GM12892 (cell line): ENCODE measurements at places on chromosomes 4 and X.

DNA sequence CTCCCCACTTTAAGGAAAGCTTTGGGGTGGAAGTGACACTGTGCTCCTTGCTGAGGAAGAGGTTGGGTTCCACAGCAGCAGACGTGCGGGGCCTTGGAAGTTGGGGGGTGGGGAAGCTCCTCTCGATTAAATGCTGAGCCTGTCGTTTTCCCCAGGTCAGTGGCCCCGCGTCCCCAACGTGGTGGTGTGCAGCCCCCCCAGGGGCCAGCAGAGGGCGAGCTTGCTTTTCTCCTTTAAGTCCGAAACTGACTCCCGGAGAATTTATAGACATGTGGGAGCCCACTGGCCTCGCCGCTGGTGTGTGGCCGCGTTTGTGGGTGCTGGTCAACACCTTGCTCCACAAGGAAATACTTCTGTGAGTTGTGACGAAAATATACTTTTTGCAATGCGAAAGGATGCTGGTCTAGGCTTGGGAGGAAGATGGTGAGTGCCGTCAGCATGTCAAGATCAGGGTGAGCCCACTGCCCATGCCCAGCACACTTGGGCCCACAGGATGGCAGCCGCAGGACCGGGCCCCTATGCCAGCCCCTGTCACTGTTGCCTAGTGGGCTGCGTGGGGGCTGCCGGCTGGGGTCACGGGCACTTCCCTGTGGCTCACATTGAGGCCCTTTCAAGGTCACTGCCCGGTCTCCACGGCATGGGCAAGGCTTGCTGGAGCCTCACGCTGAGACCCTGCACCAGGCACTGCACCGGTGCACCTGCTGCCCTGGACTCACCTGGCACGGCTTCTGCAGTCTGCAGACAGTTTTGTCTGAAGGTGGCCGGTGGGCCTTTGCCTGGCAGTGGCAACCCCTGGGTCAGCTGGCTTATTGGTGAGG, 9.4 kb downstream of the UVSSA start:
- DNase-seq = peak; percentile 61

GRCh38 chr4:64582492-64582891, 173.2 kb upstream of the TECRL start:
- no peak for DNase-seq

DNA sequence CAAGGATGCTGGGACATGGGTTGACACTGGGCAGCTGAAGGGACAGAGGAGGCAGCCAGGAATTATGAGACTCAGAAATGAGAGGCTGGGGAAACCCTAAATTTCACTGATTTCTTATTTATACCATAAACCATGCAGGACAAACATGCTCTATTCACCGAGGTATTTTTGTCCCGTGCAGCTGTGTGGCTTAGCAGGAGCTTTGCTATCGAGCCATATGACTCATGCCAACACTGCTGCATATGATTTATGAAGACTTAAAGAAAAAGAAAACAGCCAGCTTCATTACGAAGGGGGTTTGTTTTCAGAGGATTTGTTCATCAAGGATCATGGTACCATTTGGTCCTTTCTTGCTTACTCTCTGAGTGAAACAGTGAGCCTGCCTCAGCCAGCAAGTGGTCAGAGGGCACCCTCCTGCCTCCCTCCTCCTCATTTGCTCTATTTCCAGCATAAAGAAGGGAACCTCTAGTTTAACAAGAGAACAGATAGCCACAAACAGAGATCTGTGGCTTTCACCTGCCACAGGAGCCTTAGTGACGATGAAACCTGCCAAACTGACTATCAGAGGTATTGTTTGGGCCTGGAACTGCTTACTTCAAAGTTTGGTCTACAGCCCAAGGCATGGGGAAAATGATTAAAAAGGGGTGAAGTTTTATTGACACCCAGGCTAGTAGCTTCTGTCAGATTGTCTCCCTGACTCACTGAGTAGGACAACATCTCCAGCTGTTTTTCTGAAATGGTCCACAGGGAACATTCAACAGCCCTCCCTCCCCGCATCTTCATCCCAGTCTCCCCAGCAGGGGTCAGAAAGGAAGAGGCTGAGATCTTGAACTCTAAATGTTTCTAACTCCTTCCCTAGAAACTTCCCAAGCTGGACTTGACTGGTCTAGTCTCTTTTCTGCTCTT, 80.1 kb upstream of the MAML3 start:
- no peak for DNase-seq

DNA sequence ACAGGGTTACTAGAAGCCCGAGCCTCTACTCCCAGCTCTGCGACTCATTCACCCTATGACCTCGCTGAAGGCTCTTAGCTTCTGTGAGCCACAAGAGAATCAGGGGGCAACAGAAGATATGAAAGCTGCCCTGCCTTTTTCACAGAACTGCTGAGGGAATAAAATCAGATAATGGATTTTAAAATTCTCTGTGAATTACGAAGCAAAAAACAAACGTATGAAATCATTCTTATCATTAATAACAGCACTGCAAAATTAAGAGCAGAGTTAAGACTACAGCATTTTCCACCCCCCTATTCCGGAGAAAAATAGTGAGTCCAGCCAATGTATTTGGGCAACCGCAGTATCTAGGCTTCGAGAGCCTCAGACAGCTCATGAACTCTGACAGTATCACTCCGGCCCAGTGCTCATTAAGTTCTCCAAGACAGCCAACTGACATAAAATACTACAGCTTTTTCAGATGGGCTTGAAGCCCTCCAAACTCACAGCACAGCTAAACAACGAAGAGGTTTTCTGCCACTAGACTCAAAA, 33.4 kb downstream of the AFAP1 start:
- DNase-seq = no peak

- no peak for DNase-seq
Observed at GRCh38 chrX:140608111-140608510, 101.4 kb upstream of the LINC00632 start.

DNA sequence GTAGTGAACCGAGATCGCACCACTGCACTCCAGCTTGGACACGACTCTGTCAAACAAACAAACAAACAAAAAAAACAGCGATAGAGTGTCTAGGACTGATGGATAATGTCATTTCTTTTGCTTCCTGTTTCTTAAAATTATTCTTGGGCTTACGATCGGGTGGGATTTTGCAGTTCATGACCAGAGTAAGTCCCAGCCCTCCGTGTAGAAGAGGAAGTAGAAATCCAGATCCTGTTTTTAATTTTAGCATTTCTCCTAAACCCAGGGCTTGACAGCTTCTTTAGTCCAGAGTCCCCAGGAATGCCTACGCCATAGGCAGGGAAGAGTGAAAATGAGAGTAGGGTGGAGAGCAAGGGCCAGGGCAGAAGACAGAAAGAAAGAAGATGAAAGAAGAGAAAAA, 94.3 kb downstream of the HPRT1 start:
- DNase-seq = no peak

- DNase-seq = no peak
Observed at GRCh38 chr4:101418466-101418865, 71.1 kb upstream of the PPP3CA start.

DNA sequence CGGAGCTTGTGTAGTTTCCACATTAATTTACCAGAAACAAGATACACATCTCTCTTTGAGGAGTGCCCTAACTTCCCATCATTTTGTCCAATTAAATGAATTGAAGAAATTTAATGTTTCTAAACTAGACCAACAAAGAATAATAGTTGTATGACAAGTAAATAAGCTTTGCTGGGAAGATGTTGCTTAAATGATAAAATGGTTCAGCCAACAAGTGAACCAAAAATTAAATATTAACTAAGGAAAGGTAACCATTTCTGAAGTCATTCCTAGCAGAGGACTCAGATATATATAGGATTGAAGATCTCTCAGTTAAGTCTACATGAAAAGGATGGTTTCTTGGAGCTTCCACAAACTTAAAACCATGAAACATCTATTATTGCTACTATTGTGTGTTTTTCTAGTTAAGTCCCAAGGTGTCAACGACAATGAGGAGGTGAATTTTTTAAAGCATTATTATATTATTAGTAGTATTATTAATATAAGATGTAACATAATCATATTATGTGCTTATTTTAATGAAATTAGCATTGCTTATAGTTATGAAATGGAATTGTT, at the start of gene FGB:
FGB (plus strand) TSS at position 315 of the 558 bp plus-strand sequence; CDS start at position 323, 8 bp downstream.
- no peak for DNase-seq

DNA sequence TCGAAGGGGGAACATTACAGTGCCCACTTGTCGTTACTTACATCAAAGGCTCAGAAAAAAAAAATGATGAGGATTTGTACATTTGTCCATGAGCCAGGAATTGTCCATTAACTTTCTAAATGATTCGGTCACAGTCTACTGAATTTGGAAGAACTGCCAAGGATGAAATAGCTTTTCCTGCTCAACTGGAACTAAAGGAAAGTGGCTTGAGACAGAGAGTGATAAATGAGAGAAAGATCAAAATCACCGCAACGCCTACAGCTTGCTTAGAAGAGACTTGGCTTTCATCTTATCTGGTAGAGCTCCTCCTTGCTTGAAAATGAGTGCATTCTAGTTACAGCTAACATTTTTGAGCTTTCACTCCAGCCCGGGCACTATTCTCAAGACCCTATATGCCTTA, 55.5 kb upstream of the ADGRG2 start:
- DNase-seq = no peak

GRCh38 chr4:137685357-137685756, 153.1 kb upstream of the PCDH18 start:
- DNase-seq = no peak

GRCh38 chr4:66034671-66035070, 364.4 kb upstream of the EPHA5 start:
- no peak for DNase-seq

GRCh38 chr4:173446416-173446815, 47.5 kb upstream of the SCRG1 start:
- DNase-seq = peak; percentile 7

DNA sequence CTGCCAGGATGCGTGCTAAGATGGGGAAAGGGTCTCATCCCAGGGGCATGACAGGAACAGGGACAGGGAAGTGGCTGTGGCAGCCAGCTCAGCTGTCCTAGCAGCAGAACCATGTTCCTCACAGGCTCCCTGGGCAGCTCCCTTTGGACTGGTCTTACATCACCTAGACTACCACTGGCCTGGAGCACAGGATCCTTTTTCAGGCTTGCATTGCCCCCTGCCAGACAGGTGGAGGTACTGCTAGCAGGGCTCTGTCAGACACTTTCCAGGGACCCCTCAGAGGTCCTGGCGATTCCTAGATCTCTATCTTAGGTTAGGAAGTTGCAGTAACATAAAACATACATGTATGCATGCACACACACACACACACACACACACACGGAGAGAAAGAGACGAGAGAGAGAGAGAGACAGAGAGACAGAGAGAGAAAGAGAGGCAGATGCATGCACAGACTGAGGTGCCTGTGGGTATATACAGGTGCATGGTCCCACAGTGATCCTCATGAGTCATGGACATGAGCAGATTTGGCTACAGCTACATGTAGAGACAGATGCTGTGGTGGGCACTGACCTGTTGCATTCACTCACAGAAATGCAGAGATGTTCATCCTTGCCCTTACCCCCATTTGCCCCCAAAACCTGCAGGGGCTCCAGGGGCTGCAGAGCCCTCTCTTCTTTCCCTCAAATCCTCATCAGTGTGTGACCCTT, 63.6 kb downstream of the STARD8 start:
- DNase-seq = peak; percentile 38

- DNase-seq = no peak
Observed at GRCh38 chr4:133498149-133498548, 349.1 kb downstream of the PCDH10 start.

GRCh38 chr4:138225477-138225876, 16.7 kb downstream of the SLC7A11 start:
- DNase-seq = no peak

DNA sequence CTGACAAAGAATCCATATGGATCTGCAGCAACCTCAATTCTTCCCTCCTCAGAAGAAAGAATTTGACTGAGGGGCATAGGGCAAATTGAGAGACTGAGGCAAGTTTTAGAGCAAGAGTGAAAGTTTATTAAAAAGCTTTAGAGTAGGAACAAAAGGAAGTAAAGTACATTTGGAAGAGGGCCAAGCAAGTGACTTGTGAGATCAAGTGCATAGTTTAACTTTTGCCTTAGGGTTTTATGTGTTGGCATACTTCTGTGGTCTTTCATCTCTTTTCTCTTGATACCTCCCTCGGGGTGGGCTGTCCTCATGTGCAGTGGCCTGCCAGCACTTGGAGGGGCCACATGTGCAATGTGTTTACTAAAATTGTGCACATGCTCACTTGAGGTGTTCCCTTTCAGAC, 98.0 kb upstream of the MAGEB16 start:
- no peak for DNase-seq

DNA sequence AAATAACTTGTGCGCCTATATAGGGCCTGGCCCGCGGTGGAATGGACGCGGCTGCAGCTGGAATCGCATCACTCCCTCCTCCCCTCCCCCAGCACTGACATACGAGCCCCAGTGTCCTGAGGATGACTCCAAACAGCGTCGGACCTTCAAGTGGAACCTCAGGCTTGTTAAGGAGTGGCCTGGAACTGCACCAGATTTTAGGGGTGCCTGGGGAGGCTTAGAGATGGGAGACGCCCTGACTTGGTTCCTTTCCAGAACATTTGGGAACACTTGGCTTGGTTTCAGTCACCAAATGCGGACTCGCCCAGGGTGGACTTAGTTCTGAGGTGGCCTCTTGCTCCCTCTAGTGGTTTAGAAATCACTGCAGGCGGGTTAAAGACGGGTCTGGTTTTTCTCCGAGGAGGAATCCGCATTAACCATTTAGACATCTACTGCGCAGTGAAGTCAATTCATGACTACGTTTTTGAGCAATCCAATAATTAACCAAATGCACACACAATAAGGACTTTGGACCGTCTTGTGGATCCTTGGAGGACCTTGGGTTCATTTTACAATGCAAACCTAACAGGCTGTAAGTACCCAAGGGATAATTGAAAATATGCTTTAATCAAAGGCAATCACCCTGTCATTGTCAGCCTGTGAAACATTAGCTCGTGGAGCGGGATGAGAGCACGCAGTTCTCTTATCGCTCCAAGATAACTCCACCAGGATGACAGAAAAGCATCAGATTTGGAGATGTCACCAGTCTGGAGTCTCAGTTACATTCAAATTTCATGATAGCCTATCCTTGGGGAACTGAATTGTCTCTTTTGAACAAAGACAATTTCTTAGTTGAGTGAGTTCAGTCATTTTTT, 11.2 kb upstream of the PDGFRA start:
- DNase-seq = no peak

GRCh38 chr4:37770016-37770415, 56.5 kb upstream of the PGM2 start:
- no peak for DNase-seq

DNA sequence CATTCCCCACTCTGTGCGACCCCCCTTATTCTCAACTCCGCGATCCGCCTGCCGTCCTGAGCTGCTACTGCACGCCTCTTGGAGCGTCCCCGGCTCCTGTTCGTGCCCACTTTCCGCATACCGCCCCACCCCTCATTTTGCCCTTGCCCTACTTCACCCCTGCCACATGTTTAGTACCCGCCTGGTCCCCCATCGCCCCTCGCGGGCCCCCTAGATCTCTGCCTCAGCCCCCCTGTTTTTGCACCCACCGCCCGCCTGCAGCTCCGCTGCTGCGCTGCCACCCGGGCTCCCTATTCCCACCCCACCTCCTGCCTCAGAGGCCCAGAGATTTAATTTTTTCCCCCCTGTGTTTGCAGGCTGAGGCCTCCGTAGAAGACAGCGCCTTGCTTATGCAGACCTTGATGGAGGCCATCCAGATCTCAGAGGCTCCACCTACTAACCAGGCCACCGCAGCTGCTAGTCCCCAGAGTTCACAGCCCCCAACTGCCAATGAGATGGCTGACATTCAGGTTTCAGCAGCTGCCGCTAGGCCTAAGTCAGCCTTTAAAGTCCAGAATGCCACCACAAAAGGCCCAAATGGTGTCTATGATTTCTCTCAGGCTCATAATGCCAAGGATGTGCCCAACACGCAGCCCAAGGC, 1.4 kb downstream of the MAGED1 start:
- no peak for DNase-seq
